ENCODE measurements at places on chromosomes 6 and 20.

GRCh38 chr20:57656252-57656820 is 36.1 kb upstream of the ZBP1 start:
- no peak for DNase-seq

- DNase-seq = no peak
Observed at GRCh38 chr20:63212792-63213191, 3.1 kb downstream of the YTHDF1 start.

- DNase-seq = no peak
Observed at GRCh38 chr20:20405623-20406022, 37.7 kb downstream of the INSM1 start.

GRCh38 chr6:34301408-34301807 is 52.6 kb upstream of the SMIM29 start:
- no peak for DNase-seq

- DNase-seq = no peak
Observed at GRCh38 chr20:22566876-22567658, 17.3 kb downstream of the FOXA2 start.

- no peak for DNase-seq
Observed at GRCh38 chr20:63319164-63320040, 26.4 kb downstream of the COL20A1 start.

DNA sequence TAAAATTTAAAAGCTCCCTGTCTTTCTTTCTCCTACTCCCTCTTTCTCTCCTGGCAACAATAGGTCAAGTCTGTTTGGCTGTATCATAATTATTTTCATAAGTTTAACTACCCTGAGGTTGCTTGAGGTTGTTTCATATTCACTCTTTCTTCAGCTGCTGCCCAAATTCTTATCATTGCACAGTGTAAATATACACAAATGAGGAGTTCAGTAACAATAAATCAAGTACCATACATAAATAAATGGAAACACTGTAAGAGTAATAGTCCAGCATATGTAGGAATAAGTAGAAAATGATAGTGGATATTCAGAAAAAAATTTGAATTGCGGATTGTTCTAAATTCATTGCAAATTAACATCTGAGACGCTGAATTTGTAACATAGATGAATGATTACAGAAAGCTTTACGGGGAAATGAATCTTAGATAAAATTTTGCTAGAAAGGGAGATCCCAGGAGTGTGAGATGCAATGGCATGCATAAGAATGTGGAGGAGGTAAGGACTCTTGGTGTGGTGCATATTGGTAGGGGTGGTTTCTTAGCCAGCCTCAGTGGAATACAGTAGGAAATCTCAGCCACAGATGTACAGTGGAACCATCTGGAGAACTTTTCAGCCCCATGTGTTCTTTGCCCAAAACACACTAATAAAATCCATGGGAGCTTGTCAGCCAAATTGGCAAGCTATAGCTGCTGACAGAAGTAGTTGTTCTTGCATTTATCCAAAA is 480.7 kb downstream of the HTR1B start:
- DNase-seq = no peak

DNA sequence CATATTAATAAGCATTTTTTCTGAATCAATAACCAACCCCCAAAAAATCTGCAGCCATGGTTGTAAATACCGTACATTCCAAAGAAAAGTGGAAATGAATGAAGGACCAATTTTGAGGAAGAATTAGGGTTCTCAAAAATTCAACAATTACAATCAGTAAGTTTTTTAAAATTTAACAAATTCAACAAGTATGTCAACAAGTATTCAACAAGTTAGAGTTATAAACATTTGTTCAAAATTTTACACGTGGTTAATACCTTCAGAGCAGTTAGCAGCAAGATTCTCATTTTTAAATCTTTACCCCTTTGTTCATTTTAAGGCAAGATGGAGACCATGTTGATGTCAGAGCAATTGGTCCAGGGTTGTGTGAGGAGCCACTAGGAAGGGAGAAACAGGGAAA is 27.6 kb upstream of the ANKEF1 start:
- no peak for DNase-seq

- DNase-seq = no peak
Observed at GRCh38 chr6:128417698-128418097, 102.7 kb downstream of the PTPRK start.

DNA sequence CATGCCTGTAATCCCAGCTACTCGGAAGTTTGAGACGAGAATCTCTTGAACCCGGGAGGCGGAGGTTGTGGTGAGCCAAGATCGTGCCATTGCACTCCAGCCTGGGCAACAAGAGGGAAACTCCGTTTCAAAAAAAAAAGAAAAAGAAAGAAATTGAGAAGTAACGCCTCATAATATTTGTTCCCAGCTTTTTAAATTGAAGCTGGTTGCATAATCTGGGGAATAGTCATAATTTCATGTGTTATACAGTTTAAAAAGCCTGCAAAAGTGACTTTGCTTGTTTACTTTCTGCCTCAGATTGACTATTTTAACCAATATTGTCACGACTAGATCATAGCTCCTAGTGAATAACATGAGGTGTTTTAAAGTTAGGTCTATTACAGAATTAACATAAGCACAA is 7.2 kb downstream of the FAM217B start:
- peak; percentile 55 for DNase-seq

GRCh38 chr20:23123886-23124285 is 37.8 kb upstream of the CD93 start:
- no peak for DNase-seq

GRCh38 chr6:116020738-116021137 is 40.0 kb downstream of the FRK start:
- no peak for DNase-seq

- DNase-seq = no peak
Observed at GRCh38 chr6:103047567-103047966, 1654.1 kb downstream of the GRIK2 start.

- no peak for DNase-seq
Observed at GRCh38 chr6:1384549-1385128, 4.7 kb upstream of the FOXF2 start.

DNA sequence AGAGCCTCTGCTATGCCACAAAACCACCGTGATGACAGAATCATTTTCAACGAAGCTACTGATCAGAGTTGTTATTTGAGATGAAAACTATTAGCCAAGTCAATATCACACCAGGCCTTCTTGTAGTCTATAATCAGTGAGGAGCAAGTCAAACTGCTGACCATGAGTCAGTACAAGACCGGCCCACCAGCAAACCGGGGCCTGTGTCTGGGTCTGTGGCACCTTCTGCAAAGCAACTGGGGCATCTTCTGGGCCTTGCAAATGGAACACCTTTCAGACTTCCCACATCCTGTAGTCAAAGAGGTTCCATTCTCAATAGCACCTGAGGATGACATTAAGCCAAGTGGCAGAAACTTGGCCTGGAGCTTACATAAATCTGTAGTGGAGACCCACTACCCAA is 38.5 kb downstream of the CPXM1 start:
- no peak for DNase-seq

- no peak for DNase-seq
Observed at GRCh38 chr20:51583073-51583472, 40.6 kb upstream of the NFATC2 start.

GRCh38 chr6:137471986-137472385 is 22.2 kb downstream of the OLIG3 start:
- no peak for DNase-seq

DNA sequence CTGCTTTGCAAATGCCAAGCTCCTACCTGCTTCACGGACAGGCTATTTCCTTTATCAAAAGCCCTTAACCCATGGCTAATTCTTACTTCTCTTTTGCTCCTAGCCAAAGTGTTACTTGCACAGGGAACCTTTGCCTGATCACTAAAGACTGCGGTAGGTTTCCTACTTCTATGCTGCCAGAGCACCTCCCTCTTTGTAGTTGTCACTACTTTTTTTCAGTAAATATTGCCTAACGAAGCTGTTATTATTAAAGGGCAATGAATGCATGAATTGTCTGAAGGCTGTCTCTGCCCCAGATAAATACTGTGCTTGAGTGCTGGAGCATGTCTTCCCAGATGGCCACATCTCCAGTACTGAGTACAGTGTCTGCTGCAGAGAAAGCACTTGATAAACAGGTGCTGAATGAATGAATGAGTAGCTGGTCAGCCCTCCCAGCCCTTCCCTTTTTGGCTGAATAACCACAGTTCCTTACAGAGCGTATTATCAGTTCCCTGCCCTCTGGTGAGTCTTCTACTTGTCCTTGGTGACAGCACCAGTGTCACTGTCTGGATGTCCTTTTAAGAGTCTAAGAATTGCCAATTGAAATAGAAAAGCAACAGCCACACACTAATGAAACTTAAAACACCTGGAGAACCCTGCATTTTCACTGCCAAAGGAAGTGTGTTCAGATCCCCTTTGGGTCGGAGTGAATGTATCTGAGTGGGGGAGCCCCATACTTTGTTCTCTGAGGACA is 73.6 kb upstream of the TRAF3IP2 start:
- DNase-seq = no peak

DNA sequence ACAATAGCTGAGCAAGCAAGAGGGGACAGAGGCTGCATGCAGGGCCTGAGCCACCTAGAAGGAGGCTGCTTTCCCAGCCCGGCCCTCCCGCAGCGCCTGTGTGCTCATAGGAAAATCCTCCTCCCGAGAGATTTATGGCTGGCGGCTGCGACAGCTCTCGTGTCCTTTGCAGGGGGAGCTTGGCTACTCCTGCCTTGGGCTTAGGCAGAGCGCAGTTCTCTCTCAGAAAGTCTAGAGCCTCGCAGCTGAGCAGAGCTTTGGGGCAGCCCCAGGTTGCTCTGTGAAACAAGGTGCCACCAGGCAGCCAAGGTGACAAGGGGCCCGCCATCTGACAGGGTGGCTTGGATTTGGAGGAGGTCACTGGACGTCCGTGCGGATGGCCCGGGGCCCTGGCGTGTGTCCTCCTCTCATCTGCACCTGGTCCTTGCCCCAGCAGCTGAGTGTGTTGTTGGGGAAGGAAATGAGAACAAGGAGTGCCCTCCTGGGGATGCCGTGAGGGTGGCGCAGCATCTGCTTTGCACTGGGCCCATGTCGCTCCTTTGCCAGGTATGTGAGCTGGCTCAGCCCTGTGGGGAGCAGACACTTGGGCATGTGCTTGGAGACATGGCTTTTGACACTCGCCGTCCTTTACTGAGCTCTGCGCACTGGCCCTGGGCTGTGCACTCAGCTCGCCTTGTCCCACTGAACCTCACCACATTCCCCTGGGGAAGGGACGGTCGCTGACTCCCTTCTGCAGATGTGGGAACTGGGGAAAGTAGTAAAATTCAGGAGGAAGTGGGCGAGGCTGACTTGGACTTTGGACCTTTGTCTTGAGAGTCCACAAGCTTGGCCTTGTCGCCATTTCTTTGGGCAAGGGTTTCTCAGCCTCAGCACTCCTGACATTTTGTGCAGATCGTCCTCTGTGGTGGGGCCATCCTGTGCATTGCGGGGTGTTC is 41.9 kb downstream of the EDN3 start:
- DNase-seq = no peak

DNA sequence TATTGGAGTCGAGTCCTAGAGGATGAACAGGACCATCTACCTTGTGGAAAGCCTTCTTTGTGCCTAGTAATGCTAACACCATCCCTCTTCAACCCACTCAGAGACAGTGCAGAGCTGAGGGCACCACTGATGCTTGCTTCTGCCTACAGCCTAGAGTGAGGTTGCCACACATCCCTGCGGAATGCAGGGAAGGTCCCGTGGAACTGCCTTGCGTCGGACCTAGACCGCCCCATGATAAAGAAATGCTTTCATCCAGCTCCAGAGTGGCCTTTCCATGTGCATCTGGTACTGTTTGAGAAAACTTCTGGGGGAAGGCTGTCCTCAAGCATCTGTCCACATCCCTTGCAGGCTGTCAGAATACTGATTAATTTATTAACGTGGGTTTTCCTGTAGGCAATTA is 168.4 kb downstream of the PHACTR1 start:
- DNase-seq = no peak

GRCh38 chr6:135250234-135250633 is 69.1 kb downstream of the MYB start:
- peak; percentile 76 for DNase-seq

- DNase-seq = peak; percentile 53
Observed at GRCh38 chr6:150143516-150144293, 861 bp downstream of the PPP1R14C start.

- no peak for DNase-seq
Observed at GRCh38 chr6:105257340-105257739, 77.5 kb upstream of the POPDC3 start.

GRCh38 chr6:37207903-37208456 is 38.0 kb downstream of the PIM1 start:
- peak; percentile 91 for DNase-seq

DNA sequence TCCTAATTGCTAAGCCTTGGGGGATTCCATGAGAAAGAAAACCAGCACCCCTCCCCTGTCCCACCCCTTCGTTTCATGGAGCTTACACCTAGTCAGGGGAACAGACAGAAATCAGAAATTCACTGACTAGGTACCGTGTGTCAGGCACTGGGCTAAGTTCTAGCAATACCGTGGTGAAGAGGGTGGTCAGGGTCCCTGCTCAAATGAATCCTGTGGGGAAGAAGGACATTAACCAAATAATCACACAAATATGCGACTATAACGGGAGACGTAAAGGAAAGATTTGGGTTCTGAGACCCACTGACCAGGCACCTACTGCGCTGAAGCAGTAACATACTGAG is 65.1 kb upstream of the TOP1 start:
- DNase-seq = no peak

GRCh38 chr20:21323640-21324039 is 20.5 kb downstream of the XRN2 start:
- peak; percentile 40 for DNase-seq

DNA sequence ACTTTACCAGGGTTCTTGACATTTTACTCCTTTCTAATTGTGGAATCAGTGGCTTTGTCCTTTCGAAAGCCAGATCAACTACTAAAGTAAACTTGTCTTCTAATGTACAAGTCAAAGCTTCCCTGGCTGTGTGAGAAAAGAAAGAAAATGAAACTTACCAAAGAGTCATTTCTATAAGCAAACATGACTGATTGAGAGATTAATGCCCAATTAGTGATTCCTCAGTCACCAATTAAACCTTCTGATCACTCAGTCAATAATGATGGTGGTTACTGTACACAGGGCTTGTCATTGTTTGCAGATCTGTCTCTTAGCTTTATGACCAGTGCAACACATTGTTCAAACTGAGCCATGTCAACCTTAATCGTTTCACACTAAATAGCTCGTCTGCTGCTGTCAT is 1168.4 kb upstream of the CITED2 start:
- DNase-seq = no peak

DNA sequence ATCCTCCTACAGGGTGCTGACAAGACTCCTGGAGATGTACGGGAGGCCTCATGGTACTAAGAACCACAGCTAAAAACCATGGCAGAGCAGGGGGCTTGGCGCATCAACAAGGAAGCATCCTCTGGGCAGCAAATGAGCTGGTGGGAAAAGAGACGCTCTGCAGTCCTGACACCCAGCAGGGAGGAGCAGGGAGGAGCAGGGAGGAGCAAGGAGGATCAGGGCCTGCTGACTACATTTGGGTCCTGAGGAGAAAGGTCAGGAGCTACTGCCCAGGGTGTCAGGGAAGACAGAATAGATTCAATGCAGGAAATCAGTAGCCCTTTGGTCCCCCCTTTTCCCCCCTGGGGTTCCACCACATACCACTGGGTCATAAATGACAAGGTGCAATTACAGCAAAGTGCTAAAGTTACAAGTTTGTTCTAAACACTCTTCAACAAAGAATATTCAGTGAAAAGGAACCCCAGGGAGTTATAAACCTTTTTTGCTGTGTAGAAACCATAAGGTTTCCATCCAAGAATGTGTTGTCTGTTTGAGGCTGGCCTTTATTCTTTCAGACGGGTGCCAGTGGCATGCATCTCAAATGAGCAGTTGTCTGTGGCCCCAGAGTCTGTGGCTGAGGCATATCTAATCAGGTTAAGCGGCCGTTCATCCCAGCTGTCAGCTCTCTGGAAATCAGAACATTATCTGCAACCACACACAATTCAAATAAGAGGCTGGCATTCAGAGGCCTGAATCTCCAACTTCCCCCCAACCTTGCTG is 325.0 kb downstream of the CDC5L start:
- DNase-seq = no peak

- DNase-seq = no peak
Observed at GRCh38 chr20:43541214-43541613, 17.6 kb upstream of the SGK2 start.

All from suppressor macrophage treated with lipopolysaccharide for 1 hour (primary cell).